ENCODE measurements at places on chromosomes 2 and 18.

DNA sequence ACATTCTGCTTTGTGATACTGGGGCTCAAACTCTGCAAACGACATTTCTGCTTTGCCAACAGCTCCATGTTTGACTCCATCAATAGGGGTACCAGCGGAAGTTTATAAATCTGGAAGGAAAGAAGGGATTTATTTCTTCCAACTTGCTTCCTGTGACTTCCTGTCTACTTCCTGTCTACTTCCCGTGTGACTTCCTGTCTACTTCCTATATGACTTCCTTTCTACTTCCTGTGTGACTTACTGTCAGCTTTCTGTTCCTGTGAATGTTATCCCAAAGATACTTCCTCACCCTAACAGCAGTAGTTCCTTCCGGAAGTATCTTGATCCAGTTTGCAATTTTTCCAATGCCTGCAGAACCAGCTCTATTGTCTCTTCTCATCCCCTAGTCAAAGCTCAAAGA, 52.0 kb upstream of the MBOAT2 start:
- no peak for DNase-seq

- DNase-seq, result no peak
Measured at GRCh38 chr18:43634994-43635393, 357.7 kb upstream of the SYT4 start.

GRCh38 chr2:66426244-66427111, 8.4 kb upstream of the MEIS1 start:
- DNase-seq, result no peak

DNA sequence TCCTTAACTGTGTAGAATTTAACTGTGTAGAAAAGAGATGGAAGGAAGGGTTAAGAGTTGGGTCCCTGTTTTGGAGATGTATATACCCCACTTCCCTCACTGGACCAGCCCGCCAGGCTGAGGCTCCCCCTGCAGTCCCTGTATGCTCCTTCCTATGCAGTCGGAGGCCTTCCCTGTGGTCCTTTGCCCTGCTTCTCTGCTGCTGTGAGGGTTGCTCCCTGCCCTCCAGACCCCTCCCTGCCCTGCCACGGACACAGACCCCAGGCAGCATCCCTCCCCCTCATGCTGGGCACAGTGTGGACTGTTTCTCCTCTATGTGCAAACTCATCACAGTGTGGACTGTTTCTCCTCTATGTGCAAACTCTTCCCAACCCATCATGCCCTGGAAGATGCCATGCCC, 88.7 kb downstream of the TGOLN2 start:
- no peak for DNase-seq

DNA sequence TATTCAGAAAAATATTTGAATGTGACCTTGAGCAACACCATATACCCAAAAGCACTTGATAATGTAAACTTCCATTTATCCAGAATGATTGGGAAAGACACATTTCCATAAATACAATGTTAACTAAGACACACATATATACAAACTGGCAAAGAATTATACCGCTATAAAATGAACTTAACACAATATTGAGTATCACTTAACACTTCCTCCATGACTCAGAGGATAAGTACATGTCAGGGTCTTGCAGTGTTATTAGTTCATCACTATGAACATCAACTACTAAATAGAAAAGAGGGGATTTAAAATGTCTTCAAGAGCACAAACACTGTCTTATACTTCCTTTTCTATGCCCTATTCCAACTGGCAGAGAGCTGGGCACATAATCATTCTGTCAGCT, 18.6 kb downstream of the WDSUB1 start:
- no peak for DNase-seq

GRCh38 chr2:207437524-207438143, 92.1 kb upstream of the CREB1 start:
- no peak for DNase-seq

GRCh38 chr2:163173591-163173990, 335.0 kb upstream of the KCNH7 start:
- DNase-seq, result no peak

DNA sequence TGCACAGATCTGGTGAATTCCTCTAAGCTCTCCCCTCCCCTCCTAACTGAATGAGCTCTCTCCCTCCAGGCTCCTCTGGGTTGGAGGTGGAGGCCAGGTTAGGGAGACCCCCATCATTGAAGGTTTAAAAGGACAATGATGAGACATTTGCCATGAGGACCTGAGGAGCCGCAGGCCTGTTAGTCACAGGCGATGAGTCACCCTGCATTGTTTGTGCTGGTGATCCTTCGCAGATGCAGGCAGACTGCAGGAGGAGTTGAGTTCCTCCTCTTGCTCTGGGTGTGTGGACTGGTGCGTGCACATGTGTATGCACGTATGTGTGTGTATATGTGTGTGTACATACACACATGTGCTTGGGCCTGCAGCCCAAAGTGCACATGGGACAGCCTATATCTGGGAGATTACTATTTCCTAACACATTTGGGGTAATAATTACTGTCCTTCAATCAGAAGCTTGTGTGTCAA, 42.0 kb downstream of the MCFD2 start:
- no peak for DNase-seq

GRCh38 chr18:74289137-74289536, 2.6 kb downstream of the CYB5A start:
- no peak for DNase-seq

DNA sequence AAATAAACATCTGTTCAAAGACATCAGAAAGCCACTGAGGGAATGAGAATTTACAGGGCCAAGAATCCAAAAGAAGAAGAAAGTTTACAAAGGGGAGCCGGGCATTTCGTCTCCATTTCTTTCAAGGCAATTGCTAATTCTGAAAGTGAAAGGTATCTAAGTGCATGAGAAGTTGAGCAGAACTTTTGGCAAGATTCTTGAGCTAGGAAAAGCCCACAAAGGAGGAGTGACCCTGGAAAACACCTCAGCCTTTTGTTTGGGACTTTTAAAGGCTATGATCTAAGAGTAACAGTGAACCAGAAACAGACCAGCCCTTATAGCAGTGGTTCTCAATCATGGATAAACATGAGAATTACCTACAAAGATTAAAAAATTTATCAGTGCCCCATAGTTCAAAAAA, 87.4 kb downstream of the MDH1 start:
- DNase-seq, result no peak

DNA sequence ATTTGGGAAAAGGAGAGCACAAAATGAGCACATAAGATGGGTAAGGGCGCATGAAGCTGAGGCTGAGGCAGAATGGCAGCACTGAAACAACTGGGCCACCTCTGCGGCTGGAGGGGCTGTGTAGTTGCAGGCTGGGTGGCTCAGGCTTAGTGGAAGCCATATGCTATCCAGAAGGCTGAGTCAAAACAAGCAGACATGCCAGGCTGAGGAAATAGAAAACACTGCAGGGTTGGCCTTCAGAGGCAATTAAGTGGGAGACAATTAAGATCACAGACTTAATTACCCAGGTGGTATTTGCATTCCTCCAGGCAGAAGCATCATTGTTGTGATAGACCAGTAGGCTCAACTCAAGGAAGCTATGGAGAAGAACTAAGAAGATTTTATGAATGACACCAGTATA, 11.4 kb upstream of the XPO1 start:
- DNase-seq, result no peak

- no peak for DNase-seq
Measured at GRCh38 chr2:127422559-127423477, 4.6 kb downstream of the PROC start.

- DNase-seq, result no peak
Measured at GRCh38 chr2:99285526-99285925, 15.5 kb downstream of the LYG1 start.

GRCh38 chr2:88177556-88177955, 7.4 kb downstream of the THNSL2 start:
- DNase-seq, result no peak

DNA sequence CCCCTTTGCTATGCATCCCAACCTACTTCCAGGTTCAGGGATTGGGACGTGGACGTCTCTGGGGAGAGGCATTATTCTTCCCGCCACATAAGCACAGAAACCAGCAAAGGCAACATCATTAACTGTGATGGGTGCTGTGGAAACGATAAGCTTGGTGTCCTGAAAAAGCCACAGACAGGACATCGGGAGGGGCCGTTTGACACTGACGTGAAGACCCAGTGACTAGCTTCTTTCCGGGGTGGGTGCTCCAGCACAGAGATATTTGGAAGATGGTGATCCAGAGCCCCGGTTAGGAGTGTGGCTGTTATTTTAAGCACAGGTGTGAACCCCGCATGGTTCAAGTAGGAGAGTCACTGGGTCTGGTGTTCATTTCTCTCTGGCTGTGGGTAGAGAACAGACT, 163.8 kb upstream of the HDAC4 start:
- no peak for DNase-seq

DNA sequence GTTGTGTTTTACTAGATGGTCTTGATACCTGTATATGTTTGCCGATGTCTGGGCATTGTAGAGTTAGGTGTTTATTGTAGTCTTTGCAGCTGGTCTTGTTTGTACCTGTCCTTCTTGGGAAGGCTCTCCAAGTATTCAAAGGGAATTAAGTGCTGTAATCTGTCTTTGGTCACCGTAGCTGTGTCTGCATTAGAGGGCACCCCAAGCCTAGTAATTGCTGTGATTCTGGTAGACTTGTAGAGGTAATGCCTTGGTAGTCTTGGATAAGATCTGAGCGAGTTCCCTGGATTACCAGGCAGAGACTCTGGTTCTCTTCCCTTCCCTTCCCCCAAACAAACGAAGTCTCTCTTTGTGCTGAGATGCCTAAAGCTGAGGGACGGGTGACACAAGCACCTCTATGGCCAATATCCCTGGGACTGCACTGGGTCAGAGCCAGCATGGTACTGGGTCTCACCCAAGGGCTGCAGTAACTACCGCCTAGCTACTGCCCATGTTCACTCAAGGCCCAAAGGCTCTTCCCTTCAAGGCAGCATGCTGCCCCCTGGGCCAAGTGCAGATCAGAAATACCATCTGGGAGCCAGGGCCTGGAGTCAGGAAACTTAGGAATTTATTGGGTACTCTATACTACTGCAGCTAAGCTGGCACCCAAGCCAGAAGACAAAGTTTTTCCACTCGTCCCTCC, 27.1 kb downstream of the STPG4 start:
- no peak for DNase-seq

Measured in midbrain (tissue), 1 donor.